ENCODE measurements at places on chromosomes 6 and 20.

GRCh38 chr20:57408131-57408530 is 16.9 kb downstream of the RBM38 start:
- no peak for DNase-seq

- DNase-seq, result no peak
Measured at GRCh38 chr6:105667056-105667455, 264.2 kb upstream of the PREP start.

DNA sequence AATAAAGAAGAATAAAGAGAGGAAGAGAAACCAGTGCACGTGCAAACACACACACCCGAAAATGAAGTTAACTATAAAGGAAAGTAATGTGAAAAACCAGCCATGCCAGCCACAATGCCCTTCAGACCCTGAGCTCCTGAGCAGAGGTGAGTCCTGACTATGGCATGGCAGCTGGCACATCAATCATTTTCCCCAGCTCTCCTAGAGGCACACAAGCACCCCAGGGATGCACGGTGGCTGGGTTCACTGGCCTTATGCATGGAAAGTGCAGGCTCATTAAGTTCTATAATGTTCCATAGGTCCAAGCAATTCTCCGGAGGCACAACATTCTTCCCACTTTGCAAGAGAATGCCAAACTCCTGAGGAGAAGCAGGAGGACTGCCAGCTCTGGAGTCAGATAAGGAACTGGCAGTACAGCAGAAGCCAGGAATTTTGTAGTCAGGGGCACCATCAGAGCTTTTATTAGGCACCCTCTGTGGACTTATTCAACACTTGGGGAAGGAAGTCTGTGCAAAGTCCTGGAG is 175.0 kb upstream of the PRDM1 start:
- DNase-seq, result no peak

DNA sequence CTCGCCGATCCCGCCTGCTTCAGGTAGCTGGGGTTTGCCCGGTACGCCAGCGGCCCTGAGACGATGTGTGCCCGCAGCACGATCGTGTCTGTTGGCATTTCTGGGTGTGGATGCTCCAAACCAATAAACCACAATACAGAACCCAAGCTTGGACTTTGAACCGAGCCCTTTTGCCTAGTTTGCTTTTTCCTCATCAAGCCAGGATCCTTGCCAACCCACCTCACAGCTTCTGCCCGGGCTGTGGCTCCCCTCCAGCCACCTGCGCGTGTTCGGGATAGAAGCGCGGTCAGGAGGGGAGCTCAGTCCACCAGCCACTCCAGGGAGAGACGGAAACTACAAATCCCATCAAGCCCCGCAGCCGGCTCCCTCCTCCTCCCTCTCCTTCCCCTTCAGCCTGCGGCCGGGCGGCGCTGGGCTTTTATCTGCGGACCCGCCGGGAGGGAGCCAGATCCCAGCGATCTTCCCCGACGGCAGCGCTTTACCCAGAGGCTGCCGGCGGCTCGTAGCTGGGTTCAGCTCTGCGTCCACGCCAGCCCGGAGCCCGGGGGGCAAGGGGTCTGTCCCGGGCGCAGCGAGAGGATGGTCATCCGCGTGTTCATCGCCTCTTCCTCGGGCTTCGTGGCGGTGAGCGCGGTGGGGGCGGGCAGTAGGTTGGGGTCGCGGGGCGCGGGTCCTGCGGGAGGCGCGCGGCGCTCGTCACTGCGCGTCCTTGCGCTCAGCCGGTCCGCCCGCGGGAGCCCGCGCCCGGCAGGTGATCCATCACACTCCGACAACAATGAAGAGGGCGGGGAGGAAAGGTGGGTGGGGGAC is at the start of gene SH3BGRL2:
Gene SH3BGRL2, plus strand, starts transcription at position 447 of the 810 bp plus-strand sequence. Its CDS starts 133 bp downstream, at position 580.
- no peak for DNase-seq

DNA sequence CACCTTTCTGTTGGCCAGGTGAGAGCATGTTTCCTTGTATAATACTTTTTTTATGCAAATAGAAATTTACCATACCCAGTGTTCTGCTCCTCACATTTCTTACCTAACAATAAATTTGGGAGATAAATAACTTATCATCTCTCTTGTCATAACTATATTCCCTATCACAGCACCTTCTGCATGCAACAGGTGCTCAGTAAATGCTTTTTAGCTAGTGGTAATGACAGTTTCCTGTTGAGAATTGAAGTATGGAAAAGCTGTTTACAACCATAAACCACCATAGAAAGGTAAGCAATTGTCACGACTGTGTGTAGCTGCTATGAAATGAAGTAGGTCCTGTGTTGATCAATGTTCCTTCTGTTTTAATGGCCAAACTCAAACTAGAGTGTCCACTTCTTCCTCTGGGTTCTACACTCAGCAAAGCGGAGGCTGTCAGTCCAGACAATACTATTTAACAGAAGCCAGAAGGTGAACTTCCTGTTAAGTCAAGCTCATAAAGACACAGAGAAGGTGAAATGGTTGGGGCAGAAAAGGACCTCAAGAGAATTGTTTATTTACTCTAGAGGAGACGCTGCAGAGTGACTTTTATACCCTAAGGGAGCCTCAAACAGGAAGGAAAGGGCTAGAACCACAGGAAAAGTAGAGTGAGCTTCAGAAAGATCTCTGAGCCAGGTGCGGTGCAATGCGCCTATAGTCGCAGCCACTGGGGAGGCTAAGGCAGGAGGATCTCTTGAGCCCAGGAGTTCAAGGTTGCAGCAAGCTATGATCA is 84.0 kb upstream of the SLC22A16 start:
- DNase-seq, result no peak

DNA sequence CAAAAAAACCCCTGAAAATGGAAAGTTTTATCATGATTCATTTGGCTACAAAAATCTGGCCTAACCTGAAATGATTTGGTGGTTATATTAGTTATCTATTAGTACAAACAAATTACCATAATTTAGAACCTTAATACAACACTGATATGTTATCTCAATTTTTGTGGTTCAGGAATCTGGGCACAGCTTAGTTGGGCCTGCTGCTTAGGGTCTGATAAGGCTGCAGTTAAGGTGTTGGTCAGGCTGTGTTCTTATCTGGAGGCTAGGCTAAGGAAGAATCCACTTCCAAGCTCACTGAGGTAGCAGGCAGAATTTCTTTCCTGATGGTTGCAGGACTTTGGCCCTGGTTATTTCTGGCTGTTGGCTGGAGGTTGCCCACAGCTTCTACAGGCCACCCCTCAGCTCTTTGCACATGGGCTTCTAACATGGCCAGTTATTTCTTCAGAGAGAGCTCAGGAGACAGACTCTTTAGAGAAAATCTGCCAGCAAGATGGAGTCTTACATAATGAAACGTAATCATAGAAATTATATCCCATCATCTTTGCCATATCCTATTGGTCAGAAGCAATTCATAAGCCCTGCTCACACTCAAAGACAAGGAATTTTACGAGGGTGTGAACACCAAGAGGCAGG is 11.4 kb downstream of the TRIM38 start:
- no peak for DNase-seq

DNA sequence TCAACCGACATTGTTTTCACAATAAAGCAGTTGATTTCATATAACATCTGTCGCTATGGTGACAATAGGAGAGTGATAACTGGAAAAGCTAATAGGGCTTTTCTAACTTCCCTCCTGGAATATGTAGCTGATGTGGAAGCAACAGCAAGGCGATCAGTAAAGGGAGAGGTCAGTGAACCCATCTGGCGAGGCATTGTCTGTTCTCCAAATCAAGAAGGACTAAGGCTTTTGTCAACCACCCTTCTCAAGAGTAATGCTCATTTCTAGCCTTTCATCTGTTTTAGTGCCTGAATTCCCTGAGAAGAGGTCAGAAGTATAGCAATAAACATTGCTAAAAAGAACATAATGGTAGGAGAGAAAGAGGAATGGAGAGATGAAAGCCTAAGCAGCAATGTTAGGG is 201.3 kb downstream of the AKAP7 start:
- no peak for DNase-seq

GRCh38 chr20:2519115-2519809 is 10.5 kb upstream of the ZNF343 start:
- DNase-seq, result no peak

GRCh38 chr6:137736911-137737310 is 130.1 kb upstream of the TNFAIP3 start:
- DNase-seq, result no peak

DNA sequence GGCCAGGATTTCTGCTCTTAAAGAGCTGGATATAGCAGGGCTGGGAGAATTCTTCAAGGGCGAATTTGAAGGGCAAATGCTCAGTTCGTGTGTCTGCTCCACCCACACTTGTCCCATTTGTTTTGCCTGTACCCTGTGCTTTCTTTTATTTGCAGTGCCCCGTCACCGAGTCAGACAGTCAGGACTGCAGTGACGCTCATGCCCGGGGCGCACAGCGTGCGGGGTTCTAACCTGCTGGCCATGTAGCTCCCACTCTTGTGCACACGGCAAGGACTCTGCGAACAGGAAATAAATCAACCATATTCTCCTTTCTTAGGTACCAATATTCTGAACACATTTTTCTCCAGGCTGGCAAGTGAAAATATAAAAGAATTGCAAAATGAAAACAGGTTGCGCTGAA is 17.7 kb downstream of the LYRM4 start:
- DNase-seq, result no peak

Measured in stimulated activated CD4-positive, alpha-beta T cell treated with anti-CD3 and anti-CD28 coated beads, TNF-alpha, amount 100 ng/mL, for 24 hours (primary cell).